ENCODE measurements at places on chromosomes 6 and 20.

GRCh38 chr20:31869942-31870725 lies at the start of the genes DUSP15 and TTLL9:
TSS of gene DUSP15 (minus strand) at chr20:31870527. CDS start at chr20:31870337, 190 bp downstream.
TSS of gene TTLL9 (plus strand) at chr20:31870634. CDS start at chr20:31871127, 493 bp downstream.
- peak; percentile 55 for DNase-seq

DNA sequence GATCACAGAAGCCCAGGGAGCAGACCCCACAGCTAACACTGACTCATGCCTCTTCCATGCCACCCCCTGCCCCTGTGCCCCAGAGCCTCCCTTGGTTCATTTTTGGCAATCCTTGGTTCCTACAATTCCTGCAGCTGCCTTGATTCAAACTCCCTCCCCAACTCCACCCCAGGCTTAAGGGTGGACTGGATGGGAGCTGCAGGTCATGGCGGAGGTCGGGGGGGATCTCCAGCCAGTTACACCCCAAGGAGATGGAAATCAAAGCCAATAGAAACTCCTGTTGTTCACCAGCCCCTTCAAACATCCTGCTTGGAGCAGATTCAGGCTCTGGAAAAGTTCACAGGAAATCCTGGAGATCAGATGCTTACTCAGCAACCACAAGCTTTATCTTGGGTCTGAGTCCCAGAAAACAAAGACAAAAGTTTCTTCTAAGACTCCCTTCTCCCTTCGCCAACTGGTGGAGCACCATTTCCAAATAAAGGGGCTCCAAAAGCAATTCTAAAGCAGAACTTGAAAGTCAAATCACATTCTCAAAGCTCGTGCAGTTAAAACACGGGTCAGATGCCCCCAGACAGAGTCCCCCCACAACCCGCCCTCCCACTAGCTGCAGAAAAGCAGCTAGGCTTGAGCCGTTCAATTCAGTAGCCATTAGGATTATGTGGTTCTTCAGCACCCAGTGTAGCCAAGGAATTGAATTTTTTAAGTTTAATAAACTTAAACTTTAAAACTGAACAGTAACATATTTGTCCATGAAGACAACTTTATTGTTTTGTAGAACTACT lies 149.5 kb downstream of the ANKRD60 start:
- DNase-seq = no peak

- DNase-seq = no peak
Observed at GRCh38 chr20:23536328-23536974, 31.8 kb downstream of the CST9L start.

GRCh38 chr6:79640146-79641111 lies 9.3 kb downstream of the SH3BGRL2 start:
- DNase-seq = no peak

DNA sequence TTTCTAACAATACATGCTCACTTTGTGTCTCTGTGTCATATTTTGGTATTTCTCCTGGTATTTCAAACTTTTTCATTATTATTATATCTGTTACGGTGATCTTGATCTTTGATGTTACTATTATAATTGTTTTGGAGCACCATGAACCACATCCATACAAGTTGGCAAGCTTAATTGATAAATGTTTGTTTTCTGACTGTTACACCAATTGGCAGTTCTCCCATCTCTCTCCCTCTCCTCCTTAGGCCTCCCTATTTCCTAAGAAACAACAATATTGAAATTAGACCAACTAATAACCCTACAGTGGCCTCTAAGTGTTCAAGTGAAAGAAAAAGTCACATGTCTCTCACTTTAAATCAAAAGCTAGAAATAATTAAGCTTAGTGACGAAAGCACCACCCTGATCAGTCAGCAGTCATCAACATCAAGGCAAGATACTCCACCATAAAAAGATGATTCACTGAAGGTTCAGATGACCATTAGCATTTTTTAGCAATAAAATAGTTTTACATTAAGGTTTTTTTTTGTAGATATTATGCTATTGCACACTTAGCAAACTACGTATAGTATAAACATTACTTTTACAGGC lies 61.5 kb downstream of the IBTK start:
- no peak for DNase-seq

GRCh38 chr6:7725412-7725811 lies 487 bp upstream of the BMP6 start:
- no peak for DNase-seq

GRCh38 chr6:122789182-122790027 lies at the start of gene SMPDL3A:
TSS of gene SMPDL3A (plus strand) at chr6:122789258. CDS start at chr6:122789347, 89 bp downstream.
- peak; percentile 87 for DNase-seq

DNA sequence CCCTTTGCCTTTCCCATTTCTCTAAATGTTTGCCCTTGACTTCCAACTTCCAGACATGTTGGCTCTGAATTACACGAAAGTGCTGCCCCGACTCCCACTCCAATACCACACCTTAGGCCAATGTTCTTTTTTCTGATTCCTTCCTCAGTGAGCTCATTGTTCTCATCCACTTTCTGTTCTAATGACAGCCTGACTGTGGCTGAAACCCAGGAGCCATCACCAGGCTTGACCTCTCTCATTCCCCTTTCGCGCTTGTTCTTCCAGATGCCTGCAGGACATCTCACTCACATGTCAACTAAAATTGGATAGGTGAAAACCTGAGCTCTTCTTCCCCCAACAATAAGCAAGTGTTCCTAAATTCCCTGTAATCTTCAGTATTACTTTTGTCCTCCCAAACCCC lies 40.4 kb downstream of the PTPRK start:
- DNase-seq = no peak

- no peak for DNase-seq
Observed at GRCh38 chr6:44542401-44543116, 155.1 kb downstream of the CDC5L start.

- DNase-seq = no peak
Observed at GRCh38 chr6:84766799-84767525, 2.6 kb upstream of the TBX18 start.

GRCh38 chr6:36607683-36608386 lies 13.7 kb downstream of the SRSF3 start:
- no peak for DNase-seq

DNA sequence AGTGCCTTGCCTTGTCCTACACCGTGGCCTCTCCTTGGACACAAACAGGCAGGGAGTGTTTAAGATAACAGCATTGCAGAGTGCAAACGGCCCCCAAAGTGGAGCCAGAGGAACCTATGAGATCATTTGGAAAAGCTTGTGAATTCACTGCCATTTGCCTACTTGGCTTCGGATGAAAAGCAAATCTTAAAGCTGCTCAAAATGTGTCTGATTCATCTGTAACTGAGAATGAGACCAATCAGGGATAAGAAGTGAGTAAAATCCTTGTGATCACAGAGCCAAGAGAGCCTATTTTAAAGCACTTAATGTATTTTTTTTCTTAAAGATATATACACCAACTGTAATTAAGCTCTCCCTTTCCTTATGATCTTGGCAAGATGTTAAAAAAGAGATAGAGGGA lies 65.7 kb upstream of the BACH2 start:
- DNase-seq = no peak

- no peak for DNase-seq
Observed at GRCh38 chr6:119511024-119511423, 161.5 kb upstream of the MAN1A1 start.

DNA sequence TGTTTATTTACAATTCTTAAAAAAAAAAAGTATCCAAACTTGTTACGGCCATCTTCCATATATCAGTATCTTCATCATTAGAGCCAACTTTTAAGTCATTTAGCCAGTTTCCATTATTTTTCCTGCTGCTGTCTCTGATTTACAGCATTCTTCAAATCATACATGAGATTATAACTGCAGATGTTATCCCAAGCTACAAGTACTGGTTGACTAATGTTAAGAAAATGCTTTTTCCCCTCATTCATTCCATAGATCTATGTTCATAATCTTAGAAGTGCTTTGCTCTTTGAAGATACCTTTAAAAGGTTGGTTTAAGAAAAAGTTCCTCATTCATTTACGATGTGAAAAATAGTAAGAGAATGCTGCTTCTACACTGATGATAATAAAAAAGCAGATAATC lies 158.7 kb downstream of the RNGTT start:
- no peak for DNase-seq

All from right lobe of liver (tissue), 6 donors.